ENCODE measurements at places on chromosomes 1 and 21. TPM values are rescaled to one million over a fixed set of nuclear protein-coding genes. Genes with fewer than 3 reads are reported as not detected.

HMGN2 gene
- 290 TPM for total RNA-seq

INSRR gene
- not detected for total RNA-seq

OR2T12 gene
- not detected for total RNA-seq

RPTN gene
- not detected for total RNA-seq

PTGS2 gene
- 78.2 TPM for total RNA-seq

IFNLR1 gene
- total RNA-seq, result 4.5 TPM

YY1AP1 gene
- 76.2 TPM for total RNA-seq

ANGPTL1 gene
- total RNA-seq, result 0.59 TPM

RAD54L gene
- 25.2 TPM for total RNA-seq

PLPPR4 gene
- 0.12 TPM for total RNA-seq

ATXN7L2 gene
- 4.5 TPM for total RNA-seq

DNA sequence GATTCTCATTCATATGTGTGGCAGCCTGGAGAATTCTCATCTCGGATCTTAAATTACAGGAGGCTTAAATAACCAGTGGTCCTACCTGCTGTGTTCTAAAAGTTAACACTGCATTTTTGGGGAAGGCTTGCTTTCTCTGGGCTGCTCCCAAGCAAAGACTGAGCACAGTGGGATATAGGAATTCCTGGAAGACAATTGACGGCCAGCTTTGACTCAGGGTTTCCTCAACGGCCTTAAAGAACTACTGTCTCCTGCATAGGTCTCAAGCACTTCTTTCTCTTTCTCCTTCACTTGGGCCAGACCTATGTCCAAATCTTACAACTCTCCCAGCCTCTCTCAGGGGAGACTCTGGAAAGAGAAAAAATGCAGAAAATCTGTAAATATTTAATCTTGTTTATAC lies 1.0 kb upstream of the KRTAP13-3 start:
- H3K27me3 ChIP-seq, result no peaks in the 10 kb centered on the region
- H3K36me3 ChIP-seq, result no peaks in the 10 kb centered on the region
- no peak overlapping the region for H3K27ac ChIP-seq

DNA sequence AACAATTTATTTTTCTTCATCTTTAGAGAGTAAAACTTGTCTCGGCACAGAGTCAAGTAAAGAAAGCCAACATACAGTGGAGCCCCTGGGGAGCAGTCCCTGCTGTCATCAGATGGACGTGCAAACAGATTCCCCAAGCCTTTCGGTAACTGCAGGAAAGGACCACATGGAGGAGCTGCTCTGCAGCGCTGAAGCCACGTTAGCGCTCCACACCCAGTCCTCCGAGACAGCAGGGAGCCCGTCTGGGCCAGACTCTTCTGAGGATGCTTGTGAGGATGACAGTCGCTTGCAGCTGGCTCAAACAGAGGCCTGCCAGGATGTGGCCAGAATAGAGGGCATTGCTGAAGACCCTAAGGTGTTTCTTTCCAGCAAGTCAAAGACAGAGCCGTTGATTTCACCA lies 77.1 kb upstream of the SCCPDH start:
- H3K4me3 ChIP-seq, result no peak overlapping the region
- peaks cover 5% of the 10 kb centered on the region for H3K36me3 ChIP-seq
- H3K27me3 ChIP-seq, result no peaks in the 10 kb centered on the region
- no peak for DNase-seq
- H3K4me1 ChIP-seq, result no peaks in the 10 kb centered on the region

DNA sequence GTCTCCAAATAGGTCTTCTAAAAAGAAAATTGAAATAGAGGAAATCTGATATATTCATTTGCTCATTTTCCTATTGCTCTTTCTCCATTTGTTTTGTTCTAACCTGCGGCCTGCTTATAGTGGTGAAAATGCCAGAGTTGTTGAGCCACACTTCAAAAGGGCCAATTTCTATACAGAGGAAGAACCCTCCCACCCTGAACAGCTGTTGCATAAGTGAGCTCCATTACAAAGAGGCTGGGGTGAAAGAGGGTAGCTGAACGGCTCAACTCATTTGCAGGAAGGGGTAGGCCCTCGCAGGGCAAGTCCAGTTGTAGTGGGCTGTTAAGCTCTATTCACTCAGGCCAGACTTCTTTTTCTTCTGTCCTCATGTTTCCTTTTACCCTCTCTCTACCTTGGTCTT lies 8.8 kb downstream of the ADCY10 start:
- peaks cover 2% of the 10 kb centered on the region for H3K36me3 ChIP-seq
- no peak overlapping the region for H3K4me3 ChIP-seq
- H3K4me1 ChIP-seq, result peaks cover 5% of the 10 kb centered on the region
- H3K27me3 ChIP-seq, result no peaks in the 10 kb centered on the region

GRCh38 chr1:95733031-95733430 lies 499.0 kb downstream of the RWDD3 start:
- no peaks in the 10 kb centered on the region for H3K27me3 ChIP-seq
- no peak for DNase-seq
- H3K4me3 ChIP-seq, result no peak overlapping the region
- peaks cover 13% of the 10 kb centered on the region for H3K4me1 ChIP-seq
- no peaks in the 10 kb centered on the region for H3K36me3 ChIP-seq

- H3K36me3 ChIP-seq, result no peaks in the 10 kb centered on the region
- no peak overlapping the region for H3K4me3 ChIP-seq
- H3K4me1 ChIP-seq, result peaks cover 12% of the 10 kb centered on the region
- DNase-seq, result no peak
Observed at GRCh38 chr21:31529406-31529805, 130.1 kb upstream of the SOD1 start.

DNA sequence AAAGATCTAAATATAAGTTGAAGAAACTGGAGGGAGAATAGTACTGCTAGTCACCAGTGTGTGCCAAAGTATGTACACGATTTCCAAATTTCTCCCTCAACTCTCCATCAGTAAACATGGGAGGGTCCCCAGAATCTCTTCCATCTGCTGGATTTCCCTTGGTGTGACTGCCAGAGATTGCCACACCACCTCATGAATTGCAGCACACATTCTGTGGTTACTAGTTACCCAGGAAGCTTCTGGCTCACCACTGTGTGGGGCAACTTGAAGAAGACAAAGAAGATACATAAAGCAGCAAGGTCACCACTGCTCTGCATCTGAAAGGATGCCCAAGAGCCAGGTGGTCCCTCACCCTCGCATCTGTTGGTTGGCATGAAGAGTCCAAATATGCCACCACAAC lies 191.7 kb upstream of the ESRRG start:
- H3K36me3 ChIP-seq, result no peaks in the 10 kb centered on the region
- H3K4me1 ChIP-seq, result no peaks in the 10 kb centered on the region
- no peaks in the 10 kb centered on the region for H3K27me3 ChIP-seq
- no peak for DNase-seq
- no peak overlapping the region for H3K4me3 ChIP-seq

DNA sequence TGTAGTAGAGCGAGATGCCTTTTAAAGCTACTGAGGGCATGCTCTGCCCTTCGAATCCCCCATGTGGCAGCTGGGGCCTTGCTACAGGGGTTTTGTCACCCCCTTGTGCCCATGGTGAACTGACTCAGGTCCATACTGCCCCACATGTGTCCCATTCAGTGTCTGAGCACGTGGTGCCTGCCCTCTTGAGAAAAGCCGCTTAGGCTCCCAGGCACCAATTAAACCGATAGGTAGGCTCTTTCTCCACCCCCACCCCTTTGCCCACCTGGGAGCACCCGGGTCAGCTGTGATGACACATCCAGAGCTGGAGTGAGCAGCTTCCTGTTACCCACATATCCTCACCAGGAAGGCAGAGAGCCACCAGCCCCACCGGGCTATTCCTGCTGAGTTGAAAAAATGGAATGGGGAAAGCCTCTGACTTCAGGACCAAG lies 30.5 kb downstream of the TMCC2 start:
- no peak overlapping the region for H3K4me3 ChIP-seq
- no peaks in the 10 kb centered on the region for H3K36me3 ChIP-seq
- peaks cover 8% of the 10 kb centered on the region for H3K4me1 ChIP-seq
- no peak overlapping the region for H3K27ac ChIP-seq
- no peak for DNase-seq

DNA sequence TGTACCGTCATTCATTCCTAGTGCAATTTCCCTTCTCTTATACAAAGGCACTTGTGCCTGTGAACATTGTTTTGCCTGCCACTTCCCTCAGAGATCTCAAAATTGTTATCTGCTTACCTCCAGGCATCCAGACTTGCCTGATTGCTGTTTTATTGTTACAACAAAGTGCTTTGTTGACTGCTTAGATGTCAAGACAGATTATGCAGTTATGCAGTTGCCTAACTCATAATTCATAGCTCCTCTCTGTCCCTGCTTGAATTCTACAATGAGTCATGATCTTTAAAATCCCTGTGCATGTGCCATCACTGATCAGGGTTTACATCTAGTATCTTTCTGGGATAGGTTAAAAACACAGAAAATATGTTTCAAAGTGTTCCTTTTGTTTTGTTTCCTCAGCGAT lies 24.5 kb downstream of the CXADR start:
- no peak for DNase-seq
- H3K27me3 ChIP-seq, result no peaks in the 10 kb centered on the region
- no peak overlapping the region for H3K4me3 ChIP-seq
- no peak overlapping the region for H3K27ac ChIP-seq

All from Calu3 (cell line).